Ascending aorta (tissue), 2 donors: ENCODE measurements at places on chromosomes 16 and 17.

GRCh38 chr17:61261001-61261637 lies 138.5 kb upstream of the TBX2 start:
- DNase-seq = no peak

- no peak for DNase-seq
Observed at GRCh38 chr17:336110-337021, 16.2 kb downstream of the RPH3AL start.

GRCh38 chr17:57869617-57870282 lies 19.9 kb upstream of the MRPS23 start:
- DNase-seq = no peak

- DNase-seq = no peak
Observed at GRCh38 chr17:38451030-38451839, 23.0 kb downstream of the ARHGAP23 start.

- DNase-seq = no peak
Observed at GRCh38 chr17:34843682-34844081, 117.6 kb downstream of the CCT6B start.

DNA sequence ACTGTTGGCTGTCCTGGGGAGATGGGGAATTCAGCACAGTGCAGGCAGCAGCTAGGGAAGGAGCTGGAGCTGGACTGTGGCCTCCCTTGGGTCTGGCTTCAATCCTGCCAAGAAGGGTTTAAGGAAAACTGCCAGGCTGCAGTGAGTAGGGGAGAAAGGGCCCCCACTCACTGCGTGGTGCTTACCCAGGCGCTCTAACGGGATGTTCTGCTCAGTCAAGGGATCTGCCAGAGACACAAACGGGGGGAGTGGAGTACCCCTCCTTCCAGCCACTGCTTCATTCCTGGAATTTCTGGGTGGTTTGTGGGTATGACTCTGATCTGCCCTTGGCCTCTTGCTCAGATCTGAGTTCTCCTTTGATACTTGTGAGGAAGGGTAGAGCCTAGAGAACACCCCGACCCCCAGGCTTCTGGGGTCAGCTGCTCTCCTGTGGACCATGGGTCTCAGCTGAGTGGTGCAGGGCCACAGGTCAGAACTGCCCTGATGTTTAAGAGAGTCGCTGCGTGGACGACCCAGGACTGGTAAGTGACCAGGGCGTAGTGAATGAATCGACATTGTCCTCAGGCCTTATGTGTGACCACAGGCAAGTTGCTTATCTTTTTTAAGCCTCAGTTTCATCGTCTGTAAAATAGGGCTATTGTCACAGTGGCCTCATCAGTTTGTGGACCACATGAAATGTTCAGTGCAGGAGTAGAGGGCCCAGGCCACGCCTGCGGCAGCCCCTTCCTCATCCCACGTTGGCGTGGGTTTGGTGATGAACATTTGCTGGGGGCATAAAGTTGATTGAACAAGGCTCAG lies 9.6 kb downstream of the CRISPLD2 start:
- no peak for DNase-seq

- no peak for DNase-seq
Observed at GRCh38 chr17:40153603-40154236, 13.4 kb downstream of the CASC3 start.

DNA sequence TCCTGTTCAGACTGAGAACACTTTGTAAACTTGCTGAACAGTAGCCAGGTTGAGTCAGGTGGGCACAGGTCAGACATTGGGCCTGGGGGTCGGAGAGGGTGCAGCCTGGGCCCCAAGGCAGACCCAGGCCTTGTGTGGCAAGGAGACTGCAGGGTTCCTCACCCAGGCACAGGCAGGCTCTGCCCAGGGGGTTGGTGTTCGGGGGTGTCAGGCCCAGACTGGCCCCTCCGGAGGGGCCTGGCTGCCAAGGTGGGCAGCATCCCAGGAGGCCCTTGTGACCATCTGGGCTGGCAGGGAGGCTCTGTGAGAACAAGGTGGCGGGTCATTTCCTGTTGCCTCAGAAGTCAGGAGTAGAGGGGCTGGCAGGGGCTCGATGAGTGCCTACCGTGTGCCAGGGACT lies 585 bp upstream of the MYO15A start:
- DNase-seq = no peak

DNA sequence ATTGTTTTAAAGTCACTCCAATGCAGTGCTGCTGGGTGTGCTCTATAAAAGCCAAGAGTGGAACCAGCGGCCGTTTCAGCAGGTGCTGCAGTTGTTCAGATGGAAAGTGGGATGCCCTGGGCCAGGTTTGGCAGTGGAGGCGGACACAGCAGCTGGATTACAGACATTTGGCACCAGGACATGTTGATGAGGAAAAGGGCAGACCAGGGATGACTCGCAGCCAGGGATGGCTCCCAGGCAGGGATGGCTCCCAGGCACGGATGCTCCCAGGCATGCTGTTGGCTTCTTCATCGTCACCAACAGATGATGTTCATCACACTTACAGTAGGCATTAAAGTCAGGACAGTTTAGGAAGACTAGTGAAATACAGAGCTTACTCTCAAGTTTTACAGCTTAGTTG lies 10.0 kb downstream of the GAN start:
- no peak for DNase-seq

DNA sequence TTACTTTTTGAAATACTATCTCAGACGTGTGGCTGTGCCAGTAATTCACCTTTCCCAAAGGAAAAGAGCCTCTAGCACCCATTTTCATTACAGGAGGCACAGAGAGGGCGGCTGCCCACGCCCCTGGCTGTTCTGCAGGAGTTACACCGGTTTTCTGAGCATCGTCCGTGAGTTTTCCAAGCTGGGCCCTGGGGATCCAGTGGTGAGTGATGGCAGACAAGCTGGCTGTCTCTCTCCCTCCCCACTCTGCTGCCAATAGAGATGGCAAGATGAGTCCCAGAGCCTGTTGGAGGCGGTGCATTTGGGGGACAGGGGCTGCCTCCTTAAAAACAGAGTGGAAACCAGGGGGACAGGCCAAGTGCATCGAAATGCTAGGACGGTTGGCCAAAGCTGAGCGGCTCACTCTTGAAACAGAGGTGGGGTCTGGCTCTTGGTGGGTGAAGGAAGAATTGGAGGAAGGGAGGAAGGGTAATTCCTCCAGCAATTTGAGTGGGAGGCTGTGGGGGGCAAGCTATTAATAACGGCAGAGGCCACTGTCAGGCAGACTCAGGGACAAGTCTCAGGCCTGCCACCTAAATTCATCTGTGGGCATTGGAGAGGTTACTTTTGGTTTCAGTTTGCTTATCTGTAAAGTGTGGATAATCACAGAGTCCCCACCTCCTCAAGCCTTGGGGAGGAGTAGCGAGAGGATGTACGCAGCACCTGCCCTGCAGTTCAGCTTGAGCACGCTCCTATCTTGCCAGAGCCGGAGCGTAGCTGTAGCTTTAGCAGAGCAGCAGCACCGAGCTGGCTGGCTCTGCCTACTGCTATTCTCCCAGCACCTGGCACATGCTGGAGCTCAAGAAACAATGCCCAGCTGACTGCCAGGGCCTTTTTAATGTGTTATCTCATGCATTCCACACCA lies 7.5 kb upstream of the NOS2 start:
- DNase-seq = no peak

DNA sequence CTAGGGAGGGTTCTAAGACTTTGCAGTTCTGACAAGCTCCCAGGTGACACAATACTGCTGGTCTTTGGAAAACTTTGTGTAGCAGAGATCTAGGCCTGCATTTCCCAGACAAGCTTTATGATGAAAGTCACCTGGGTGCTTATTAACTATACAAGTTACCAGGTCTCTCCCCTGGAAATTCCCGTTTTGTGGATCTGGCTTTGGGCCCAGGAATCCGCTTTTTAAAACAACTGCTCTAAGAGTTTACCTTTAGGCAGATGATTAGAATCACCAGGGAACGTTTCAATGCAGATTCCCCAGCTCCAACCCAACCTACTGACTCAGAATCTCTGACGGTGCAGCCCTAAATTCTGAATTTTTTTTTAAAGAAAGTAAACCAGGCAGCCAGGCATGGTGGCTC lies 36.3 kb downstream of the MYH3 start:
- DNase-seq = peak; percentile 2

DNA sequence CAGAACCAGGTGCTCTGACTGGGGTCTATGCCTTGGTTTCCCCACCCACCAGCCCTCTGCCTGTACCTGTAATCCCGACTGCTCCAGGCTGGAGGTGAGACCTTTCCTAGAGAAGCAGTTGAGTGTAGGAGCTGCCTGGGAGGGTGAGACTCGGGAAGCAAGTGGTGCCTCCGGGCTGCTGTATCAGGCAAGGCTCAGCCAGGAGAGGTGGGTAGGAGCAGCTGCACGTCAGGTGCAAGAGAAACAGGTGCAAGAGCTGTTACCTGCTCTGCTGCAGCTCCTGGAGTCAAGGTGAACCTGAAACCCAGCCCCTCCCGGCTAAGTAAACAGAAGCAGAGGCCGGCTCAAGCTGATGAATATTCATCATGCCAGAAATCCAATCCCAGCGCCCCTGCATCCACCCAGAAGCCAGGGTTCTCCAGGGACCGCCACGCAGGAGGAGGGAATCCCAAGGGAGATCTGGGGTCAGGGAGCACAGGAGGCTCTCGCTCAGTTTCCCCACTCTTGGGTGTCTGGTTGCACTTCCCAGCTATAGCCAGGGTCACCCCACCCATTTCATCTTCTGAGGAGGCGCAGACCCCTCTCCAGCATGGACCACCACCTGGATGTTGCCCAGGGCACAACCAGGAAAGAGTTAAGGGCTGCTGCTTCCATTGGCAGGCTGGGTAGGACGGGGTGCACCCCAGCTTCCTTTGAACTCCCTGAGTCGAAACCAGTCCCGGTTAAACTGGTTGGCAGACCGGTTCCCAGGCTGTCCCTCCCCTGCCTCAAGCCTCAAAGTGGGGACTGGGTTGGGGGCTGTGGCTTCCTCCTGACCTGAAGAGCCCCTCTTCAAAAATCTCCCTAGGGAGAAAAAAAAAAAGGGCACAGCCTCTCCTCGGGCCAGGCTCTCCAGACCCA lies at the start of gene PRR15L:
PRR15L (minus strand) TSS at position 293 of the 900 bp plus-strand sequence. CDS start 4,649 bp downstream, outside the sequence.
- DNase-seq = no peak
